AG08395 (cell line): ENCODE measurements at places on chromosomes 6 and 20.

- DNase-seq, result no peak
Observed at GRCh38 chr6:123509112-123509511, 127.6 kb downstream of the TRDN start.

- peak; percentile 85 for DNase-seq
Observed at GRCh38 chr6:35449287-35449881, 2.8 kb upstream of the FANCE start.

DNA sequence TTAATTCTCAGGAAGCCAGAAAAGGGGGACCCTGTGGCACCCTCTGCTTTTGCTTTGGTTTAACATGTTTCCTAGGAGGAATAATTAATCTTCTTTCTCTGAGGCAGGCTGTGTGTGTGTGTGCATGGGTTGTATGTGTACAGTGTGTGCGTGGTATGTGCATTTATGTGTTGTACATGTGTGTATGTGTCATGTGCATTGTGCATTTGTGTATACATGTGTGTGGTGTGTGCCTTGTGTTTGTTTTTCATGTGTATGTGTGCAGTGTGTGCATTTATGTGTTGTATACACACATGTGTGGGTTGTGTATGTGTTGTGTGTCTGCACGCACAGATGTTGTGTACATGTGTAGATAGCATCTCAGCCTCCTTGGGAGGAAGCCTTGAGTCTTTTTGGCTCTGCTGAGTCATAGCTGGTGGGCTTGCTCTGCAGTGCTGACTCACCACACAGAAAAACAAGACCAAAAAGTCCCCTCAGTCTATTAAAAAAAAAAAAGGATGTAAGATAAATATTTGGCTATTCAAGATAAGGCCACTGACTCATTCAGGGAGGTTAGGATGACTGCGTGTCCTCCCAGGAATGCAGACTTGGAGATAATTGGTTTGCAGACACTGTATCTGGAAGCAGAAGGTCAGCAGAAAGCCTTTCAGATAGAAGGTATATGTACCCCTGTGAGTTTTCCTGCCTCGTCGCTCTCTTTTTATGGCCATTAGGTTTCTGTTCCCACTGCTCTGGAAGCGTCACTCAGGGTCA lies 58.6 kb downstream of the SYNJ2 start:
- peak; percentile 76 for DNase-seq

- DNase-seq, result no peak
Observed at GRCh38 chr6:72081871-72082270, 195.5 kb downstream of the RIMS1 start.

DNA sequence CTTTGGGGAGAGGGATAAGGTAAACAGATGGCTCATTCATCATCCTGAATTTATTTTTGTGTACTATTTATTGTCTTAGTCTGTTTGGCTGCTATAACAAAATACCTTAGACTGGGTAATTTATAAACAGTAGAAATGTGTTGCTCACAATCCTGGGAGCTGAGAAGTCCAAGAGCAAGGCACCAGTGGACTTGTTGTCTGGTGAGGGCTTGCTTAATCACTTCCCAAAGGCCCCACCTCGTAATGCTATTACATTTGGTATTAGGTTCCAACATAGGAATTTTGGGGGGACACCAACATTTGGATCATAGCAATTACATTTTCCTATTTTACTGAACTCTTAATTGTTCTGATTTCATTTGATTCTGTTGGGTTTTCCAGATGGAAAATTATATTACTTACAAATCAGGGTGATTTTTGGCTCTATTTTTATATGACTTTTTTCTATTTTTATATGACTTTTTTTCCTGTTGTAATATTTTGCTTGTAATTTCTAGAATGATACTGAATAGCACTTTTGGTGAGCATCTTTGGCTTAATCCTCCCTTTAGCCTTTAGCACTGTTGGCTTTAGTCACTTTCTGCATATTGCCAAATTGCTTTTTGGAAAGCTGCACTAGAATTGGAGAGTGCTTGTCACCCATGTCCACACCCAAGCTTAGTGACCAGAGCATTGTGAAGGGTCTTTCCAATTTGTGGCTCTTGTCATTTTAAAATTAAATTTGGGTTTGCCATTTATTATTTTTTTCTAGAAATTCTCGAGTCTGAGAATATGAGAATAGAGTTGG lies 43.7 kb upstream of the TULP4 start:
- DNase-seq, result no peak

GRCh38 chr6:106488494-106489370 lies 128.2 kb downstream of the CRYBG1 start:
- peak; percentile 37 for DNase-seq
